ENCODE measurements at places on chromosomes 13 and 19. TPM values are rescaled to one million over a fixed set of nuclear protein-coding genes. Genes with fewer than 3 reads are reported as not detected.

DNA sequence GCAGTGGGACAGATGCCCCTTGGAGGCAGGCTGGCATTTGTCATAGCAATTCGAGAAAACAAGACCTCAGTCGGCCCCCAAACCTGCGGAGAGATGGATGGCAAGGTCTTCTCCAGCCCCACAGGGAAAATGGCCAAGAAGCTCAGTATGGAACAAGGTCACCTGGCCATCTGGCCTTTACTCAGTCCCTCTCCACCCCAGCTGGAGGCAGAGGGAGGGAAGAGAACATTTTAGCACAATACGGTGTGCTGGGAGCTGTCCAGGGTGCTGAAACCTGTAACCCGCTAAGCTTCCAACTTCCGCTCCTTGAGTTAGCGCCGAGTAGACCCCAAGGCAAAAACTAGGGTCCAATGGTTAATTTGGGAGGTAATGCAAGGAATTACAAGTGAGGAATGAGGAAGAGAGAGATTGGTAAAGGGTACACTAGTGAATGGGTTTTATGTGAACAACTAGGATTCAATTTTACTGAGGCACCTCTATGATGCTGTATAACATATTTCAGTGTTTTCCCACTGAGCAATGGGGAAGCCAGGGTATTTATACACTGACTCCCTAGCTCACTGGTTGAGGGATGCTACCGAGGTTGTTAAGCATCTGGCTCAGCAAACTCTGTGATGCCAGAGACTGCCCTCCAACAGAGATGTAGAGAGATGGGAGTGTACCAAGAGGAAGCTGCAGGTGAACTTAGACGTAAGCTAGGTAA, 64.3 kb downstream of the CACNA1A start:
- DNase-seq = peak; percentile 62

DNA sequence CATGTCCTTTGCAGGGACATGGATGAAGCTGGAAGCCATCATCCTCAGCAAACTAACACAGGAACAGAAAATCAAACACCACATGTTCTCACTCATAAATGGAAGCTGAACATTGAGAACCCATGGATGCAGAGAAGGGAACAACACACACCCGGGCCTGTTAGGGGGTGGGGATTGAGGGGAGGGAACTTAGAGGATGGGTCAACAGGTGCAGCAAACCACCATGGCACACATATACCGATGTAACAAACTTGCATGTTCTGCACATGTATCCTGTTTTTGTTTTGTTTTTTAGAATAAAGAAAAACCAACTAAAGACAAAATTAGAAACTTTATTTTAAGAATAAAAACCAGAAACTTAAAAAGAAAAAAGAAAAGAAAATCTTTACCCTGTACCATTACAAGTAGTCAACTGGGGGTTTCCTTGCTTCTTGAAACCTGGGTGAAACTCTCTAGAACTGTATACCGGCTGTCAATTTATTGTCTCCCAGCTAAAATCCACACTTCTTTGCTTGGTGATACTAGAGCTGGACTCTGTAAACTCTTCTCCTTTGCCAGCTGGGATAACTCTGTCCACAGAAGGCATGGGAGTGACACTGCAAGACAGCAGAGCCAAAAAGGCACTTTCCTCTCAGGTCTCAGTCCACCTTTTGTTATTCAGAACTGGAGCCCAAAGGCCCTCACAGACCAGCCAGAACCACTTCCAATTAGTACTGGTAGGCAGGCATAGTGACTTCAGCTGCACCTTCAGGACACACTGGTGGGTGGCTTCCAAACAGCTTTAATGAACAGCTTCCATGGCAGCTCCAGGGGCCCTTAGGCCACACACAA, 9.0 kb downstream of the MICU2 start:
- no peak for DNase-seq

- peak; percentile 70 for DNase-seq
Observed at GRCh38 chr19:18450931-18451836, 13.3 kb upstream of the ISYNA1 start.

GRCh38 chr13:99105160-99105559, 95.5 kb upstream of the UBAC2 start:
- no peak for DNase-seq

DNA sequence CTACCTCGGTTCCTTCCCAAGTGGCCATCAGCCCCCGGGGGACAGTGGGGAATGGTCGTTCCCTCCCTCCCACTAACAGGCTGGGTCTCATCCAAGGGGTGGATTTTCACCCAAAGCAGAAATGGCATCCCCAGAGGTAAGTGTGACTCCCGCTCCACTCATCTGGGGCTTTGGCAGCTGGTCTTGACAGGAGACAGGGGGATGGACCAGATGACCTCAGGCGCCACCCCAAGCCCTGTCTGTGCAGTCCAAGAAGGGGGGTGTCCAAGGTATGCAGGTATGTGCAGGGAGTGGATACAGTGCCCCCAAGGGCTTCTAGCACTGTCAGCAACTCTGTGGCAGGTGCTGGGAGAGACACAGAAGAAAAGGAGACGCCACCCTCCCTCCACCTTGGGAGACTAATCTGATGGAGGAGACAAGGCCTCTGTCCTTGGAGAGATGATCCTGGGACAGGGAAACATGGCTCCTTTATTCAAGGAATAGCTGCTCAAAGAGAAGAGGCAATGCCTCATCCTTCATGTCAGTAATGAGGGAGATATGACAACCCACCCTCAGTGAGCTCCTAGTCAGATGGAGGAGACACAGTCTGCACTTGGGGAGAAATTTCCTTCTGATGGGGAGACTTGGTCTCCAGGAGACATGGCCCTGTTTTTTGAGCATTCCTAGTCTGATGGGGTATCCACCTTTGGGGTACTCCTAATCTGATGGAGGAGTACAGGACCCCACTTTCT, 7.7 kb downstream of the CEACAM16 start:
- no peak for DNase-seq

GRCh38 chr13:76459863-76460262, 426.3 kb downstream of the KCTD12 start:
- DNase-seq = no peak

GRCh38 chr13:110114316-110114715, 192.6 kb downstream of the COL4A1 start:
- DNase-seq = no peak

GRCh38 chr13:83220241-83220640, 662.0 kb downstream of the SLITRK1 start:
- no peak for DNase-seq

GRCh38 chr13:49063497-49063896, 87.8 kb downstream of the FNDC3A start:
- no peak for DNase-seq

DNA sequence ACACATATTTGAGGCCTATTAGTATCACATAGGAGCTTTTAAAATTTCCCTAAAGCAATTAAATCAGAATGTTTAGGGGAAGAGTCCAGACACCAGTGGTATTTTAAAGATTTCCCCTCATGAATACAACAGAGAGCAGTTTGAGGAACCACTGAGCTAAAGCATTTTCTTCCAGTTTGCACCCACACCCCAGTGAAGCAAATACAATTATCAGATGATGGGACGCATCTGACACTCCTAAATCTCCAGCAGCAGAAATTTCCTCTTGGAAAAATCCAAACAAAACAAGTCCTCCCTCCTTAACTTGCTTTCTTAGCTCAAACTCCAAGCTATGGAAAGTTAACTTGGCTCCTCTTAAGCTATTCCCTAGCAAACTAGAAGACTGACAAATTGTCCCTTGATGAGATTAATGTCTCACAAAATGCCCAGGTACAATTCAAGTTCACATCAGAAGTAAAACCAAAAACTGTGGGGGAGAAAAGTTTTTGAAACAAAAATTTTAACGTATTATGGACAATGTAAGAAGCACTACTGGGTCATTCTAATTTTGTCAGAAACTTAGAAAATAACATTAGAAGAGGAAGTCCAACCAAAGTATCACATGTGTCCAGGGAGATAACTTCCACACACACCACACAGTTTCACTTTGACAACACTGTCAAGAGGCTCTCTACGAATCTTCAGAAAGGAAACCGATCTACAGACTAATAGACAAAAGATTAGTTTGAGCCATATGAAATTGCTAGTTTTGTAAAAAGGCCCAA, 74.1 kb downstream of the ABCC4 start:
- DNase-seq = no peak

GRCh38 chr19:56291867-56292266, 19.3 kb downstream of the EDDM13 start:
- DNase-seq = no peak

DNA sequence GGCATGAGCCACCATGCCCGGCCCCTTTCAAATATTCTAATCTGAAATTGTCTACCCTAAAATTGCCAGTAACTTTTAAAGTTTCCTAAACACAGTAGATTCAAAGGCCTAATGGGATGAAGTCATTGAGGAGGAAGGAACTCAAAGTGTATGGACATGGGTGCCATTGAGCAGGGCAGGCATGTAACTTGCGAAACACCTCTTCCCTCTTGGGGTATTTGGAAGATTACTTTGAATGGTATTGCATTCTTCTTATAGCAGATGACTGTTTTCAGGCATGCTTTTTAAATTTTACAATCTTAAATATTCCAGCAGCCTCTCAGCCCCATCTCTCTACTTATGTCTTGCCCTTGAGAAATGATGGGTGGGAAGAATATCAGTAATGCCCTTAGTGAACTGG, 21.0 kb downstream of the TM9SF2 start:
- no peak for DNase-seq

DNA sequence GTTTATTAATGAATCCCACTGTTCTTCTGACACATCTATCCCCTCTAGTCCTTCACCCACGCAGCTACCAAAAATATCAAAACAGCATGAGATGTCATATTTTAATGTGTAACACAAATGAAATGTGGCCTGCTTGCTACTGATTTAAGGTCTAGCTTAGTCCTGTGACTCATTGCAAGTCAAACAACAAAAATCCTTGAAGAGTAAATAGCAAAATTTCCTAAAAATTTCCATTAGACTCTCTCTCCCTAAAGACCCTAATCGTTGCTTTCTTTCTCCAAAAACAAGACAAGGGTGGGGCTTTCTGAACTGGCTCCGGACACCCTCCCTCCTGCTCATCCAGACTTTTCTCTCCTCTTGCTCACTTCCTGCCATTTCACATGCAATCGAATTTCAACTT, 99.9 kb upstream of the IPO5 start:
- DNase-seq = no peak

DNA sequence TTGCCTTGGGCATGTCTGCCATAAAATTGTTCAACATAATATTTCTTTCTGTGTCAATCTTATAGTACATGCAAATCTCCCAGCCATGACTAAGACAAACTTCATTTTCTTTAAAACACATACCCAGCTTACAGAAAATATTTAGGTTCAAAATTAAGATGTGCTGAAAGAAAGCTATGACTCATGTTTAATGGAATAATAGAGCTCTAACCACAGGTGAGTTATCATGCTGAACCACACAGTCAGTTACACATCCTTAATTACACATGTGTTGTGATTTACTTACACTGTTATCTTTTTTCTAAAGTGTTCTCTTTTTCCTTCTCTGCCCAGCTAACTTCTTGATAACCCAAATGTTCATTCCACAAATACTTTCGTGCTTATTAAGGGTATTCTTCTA, 1831.2 kb downstream of the OLFM4 start:
- DNase-seq = peak; percentile 16

DNA sequence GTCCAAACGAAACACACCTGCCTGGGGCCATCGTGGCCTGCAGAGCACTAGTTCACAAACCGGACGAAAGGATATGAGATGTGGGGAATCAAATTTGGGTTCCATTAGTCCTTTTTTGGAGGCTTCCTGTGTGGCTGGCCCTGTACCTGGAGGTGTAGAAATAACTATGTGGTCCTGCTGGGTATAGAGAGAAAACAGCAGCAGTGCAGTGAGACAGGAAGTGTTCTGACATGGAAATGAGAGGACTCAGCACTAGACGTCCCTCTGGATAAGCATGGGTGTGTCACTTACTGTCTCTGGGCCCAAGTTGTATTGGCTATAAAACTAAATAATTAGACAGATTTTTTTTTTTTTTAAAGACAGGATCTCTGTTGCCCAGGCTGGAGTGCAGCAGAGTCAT, 12.3 kb downstream of the KDELR1 start:
- DNase-seq = peak; percentile 41

GRCh38 chr19:54373781-54374631, 9.3 kb upstream of the LAIR1 start:
- no peak for DNase-seq

DNA sequence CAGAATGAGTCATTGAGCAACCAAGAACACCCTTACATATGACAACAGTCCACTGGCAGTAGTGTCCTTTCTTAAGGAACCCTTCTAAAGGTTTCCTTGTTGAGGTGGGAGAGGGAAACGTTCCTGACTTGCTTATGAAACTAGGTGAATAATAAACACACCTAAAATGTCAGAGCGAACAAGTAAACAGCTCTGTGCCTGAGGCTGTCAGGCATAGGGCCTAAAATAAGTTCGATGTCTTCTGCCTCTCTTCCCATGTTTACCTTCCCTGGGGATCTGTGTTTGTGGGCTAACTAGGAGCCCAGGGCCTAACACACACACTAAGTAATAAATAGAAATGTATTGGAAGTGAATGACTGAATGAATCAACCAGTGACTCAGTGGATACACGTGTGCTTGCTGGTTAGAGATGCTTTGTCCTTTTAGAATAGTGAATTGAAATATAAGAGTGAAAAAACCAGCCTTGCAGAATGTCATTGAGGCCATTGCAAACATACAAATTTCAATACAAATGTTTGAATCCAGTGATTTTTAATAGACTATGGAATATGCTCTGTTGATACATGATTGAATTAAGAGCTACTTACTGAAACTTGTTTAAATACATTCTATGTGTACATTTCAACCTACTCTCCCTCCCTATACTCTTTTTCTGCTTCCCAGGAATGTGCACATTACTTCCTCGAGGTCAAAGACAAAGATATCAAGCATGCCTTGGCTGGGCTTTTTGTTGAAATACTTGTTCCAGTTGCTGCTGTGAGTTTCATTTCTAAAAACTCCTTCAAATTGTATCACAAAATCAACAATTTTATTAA, 102.9 kb downstream of the FRY start:
- no peak for DNase-seq

DNA sequence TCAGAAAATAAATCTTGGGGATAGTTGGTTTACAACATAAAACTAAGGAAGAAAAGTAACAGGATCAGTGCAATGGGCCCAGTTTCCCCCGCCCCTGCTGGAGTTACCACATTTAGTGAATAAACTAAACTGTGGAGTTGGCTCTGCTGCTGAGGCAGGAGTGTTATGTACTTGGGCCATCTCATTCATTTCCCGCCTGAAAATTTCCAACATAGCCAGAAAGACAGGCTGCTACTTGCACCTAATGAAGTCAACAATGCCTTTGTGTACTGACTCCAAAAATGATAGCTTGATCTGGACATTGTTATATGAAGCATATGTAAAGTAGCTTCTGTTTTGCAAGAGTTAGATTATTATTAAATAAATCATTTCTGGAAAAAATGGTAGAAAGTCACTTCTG, 7.9 kb upstream of the RNASEH2B start:
- no peak for DNase-seq

Gene ZNF91
- 14.8 TPM for total RNA-seq

Gene COMP
- not detected for total RNA-seq

Gene CGB8
- 4.7 TPM for total RNA-seq

Gene SYNE4
- 0.29 TPM for total RNA-seq

Gene TEX26
- not detected for total RNA-seq

Gene NRTN
- total RNA-seq = not detected

Gene IQCN
- 0.69 TPM for total RNA-seq

Gene KLC3
- total RNA-seq = not detected

Gene TEX29
- not detected for total RNA-seq

Gene ZNF562
- 47.7 TPM for total RNA-seq

Gene LYPD5
- total RNA-seq = 0.31 TPM

All from A172 (cell line).